Natural killer cell (primary cell): ENCODE measurements at places on chromosomes 4 and X. TPM values are rescaled to one million over a fixed set of nuclear protein-coding genes. Genes with fewer than 3 reads are reported as not detected.

DNA sequence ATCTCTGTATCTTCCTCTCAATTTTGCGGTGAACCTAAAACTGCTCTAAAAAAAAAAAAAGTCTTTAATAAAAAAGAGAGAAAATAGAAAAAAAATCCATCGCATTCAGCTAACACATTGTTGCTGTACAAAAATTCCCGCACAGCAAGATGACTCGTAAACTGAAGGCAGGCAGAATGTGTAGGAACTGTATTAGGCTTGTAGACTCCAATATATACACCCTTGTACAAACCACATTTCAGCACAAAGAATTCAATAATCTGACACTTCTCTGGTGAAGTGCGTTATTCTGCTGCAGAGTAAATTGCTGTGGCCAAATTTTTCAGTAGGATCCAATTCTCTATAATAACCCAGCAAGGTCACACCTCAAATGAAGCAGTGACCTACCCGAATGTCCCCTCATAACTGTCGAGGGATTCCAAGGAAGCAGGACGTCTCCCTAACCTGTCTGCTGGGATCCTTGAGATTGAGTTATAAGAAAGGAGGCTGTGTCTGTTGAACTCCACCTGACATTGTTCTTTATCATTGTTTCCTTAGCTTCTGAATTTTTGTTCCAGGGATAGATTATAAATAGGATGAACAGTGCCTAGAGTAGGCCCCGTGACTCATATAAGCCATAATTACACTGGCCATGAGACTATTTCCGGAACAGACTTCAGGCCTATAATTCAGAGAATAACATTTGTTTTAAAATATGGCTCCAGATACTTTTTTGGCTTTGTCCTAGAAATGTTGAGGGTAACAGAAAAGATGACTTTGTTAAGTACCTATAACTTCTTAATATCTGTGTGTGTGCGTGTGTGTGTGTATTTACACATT is 348.3 kb downstream of the PCDH7 start:
- no peak for DNase-seq
- H3K4me3 ChIP-seq = no peak overlapping the region
- H3K27me3 ChIP-seq = no peaks in the 10 kb centered on the region
- H3K4me1 ChIP-seq = no peaks in the 10 kb centered on the region

GRCh38 chr4:167233685-167234315 is 494 bp downstream of the SPOCK3 start:
- no peaks in the 10 kb centered on the region for H3K36me3 ChIP-seq
- peak overlapping the region; percentile 34 for H3K4me3 ChIP-seq
- DNase-seq = no peak
- H3K27me3 ChIP-seq = peaks cover 5% of the 10 kb centered on the region
- H3K4me1 ChIP-seq = peaks cover 10% of the 10 kb centered on the region

- no peak for DNase-seq
- no peak overlapping the region for H3K27ac ChIP-seq
- H3K36me3 ChIP-seq = no peaks in the 10 kb centered on the region
- no peaks in the 10 kb centered on the region for H3K27me3 ChIP-seq
- H3K4me1 ChIP-seq = peaks cover 8% of the 10 kb centered on the region
- no peak overlapping the region for H3K4me3 ChIP-seq
Observed at GRCh38 chrX:129845616-129846190, 2.0 kb upstream of the ZDHHC9 start.

DNA sequence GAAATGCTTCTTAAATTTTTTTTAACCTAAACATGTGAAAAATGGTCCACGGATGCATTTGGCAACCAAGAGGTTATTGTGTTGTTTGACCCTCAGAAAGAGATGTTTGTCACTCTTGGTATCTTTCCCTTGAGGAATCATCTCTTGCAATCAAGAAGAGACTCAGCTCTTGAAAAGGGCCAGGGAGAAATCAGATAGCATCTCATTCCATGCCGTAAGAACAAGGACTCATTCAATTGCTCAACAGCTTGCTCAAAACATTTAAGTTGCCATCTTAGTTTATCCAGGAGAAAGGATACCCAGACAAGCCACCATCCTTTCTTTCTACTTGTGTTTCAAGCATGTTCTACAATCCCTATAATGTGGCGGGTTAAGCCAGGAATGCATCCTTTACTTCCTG is 209.5 kb upstream of the LNX1 start:
- H3K27me3 ChIP-seq = no peaks in the 10 kb centered on the region
- no peak overlapping the region for H3K4me3 ChIP-seq
- H3K36me3 ChIP-seq = no peaks in the 10 kb centered on the region
- no peaks in the 10 kb centered on the region for H3K4me1 ChIP-seq
- no peak overlapping the region for H3K27ac ChIP-seq

- H3K27me3 ChIP-seq = no peaks in the 10 kb centered on the region
- no peak for DNase-seq
- H3K27ac ChIP-seq = no peak overlapping the region
- H3K36me3 ChIP-seq = no peaks in the 10 kb centered on the region
- H3K4me1 ChIP-seq = no peaks in the 10 kb centered on the region
- H3K4me3 ChIP-seq = no peak overlapping the region
Observed at GRCh38 chr4:45568694-45569093, 555.2 kb downstream of the GABRG1 start.

DNA sequence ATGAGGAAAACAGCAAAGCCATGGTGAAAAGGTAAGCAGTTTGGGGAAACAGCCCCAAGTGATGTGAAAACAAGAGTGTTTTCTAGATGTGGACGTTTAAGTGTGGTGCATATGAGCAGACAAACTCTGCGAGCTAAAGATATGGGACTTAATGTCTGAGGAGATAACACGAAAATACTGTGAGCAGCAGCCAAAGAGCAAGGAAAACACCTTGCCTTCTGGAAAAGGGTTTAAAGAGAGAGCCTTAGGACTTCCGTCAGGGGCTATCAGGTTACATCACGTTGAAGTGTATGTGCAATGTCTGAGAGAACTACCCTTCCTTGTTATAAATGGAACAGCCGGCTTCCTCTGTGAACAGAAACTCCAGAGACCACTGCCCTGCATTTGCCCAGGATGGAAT is 54.2 kb downstream of the LEF1 start:
- H3K27ac ChIP-seq = no peak overlapping the region
- no peaks in the 10 kb centered on the region for H3K27me3 ChIP-seq
- H3K4me3 ChIP-seq = no peak overlapping the region
- no peaks in the 10 kb centered on the region for H3K36me3 ChIP-seq

GRCh38 chrX:19541196-19541595 is 25.9 kb upstream of the MAP3K15 start:
- no peaks in the 10 kb centered on the region for H3K4me1 ChIP-seq
- peaks cover 53% of the 10 kb centered on the region for H3K36me3 ChIP-seq
- H3K27me3 ChIP-seq = no peaks in the 10 kb centered on the region

GRCh38 chrX:22952010-22952409 is 47.8 kb upstream of the DDX53 start:
- H3K36me3 ChIP-seq = no peaks in the 10 kb centered on the region
- no peaks in the 10 kb centered on the region for H3K27me3 ChIP-seq
- H3K4me3 ChIP-seq = no peak overlapping the region

PCSK1N gene
- not detected for total RNA-seq

- no peak overlapping the region for H3K4me3 ChIP-seq
- H3K27me3 ChIP-seq = no peaks in the 10 kb centered on the region
- DNase-seq = no peak
- no peak overlapping the region for H3K27ac ChIP-seq
- H3K36me3 ChIP-seq = no peaks in the 10 kb centered on the region
Observed at GRCh38 chr4:2995546-2996265, 32.3 kb downstream of the GRK4 start.

- no peak for DNase-seq
- H3K27ac ChIP-seq = no peak overlapping the region
- no peaks in the 10 kb centered on the region for H3K36me3 ChIP-seq
- H3K4me1 ChIP-seq = no peaks in the 10 kb centered on the region
Observed at GRCh38 chrX:138923805-138924204, 212.3 kb upstream of the FGF13 start.

DNA sequence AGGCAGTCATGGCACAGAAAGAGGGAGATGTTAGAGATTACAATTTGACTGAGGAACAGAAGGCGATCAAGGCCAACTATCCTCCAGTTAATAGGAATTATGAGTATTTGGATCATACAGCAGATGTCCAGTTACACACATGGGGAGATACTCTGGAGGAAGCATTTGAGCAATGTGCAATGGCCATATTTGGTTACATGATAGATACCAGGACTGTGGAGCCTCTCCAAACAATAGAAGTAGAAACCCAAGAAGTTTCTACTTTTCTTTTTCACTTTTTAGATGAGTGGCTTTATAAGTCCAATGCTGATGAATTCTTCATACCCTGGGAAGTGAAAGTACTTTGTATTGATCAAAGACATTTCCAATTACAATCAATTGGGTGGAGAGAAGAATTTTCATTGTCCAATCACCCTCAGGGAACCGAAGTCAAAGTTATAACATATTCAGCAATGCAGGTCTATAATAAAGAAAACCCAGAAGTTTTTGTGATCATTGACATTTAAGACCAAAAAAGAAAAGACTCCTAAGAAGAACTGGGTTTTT is 139.1 kb downstream of the MAB21L2 start:
- H3K4me1 ChIP-seq = no peaks in the 10 kb centered on the region
- no peaks in the 10 kb centered on the region for H3K27me3 ChIP-seq
- H3K4me3 ChIP-seq = no peak overlapping the region
- DNase-seq = no peak

SPANXB1 gene
- not detected for total RNA-seq

DNA sequence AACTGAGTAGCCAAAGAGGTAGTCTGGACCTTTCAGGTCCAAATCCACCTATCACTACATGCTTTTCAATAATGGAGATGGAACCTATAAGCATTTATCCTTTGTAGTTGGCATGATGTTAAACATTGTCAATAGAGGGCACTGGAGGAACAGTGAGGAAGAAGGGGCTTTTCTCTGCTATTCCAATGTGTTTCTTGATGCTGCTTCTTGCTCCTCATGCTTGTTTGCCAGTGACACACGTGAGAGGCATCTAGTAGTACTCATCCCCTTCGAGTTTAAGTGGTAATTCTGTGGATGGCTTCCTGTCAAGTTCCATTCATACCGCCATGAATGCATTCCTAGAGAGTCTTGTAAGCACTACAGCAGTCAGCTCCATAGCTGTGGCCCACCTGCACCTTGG is 84.0 kb downstream of the NAA11 start:
- no peaks in the 10 kb centered on the region for H3K4me1 ChIP-seq
- H3K4me3 ChIP-seq = no peak overlapping the region
- DNase-seq = no peak
- H3K36me3 ChIP-seq = no peaks in the 10 kb centered on the region
- H3K27me3 ChIP-seq = no peaks in the 10 kb centered on the region

CXorf49 gene
- total RNA-seq = not detected

DAPP1 gene
- total RNA-seq = 6.8 TPM

IL13RA2 gene
- not detected for total RNA-seq

NALF2 gene
- not detected for total RNA-seq

- H3K27ac ChIP-seq = no peak overlapping the region
- DNase-seq = no peak
- no peaks in the 10 kb centered on the region for H3K27me3 ChIP-seq
- H3K4me1 ChIP-seq = peaks cover 6% of the 10 kb centered on the region
- H3K36me3 ChIP-seq = no peaks in the 10 kb centered on the region
Observed at GRCh38 chr4:88821522-88821921, 123.9 kb upstream of the NAP1L5 start.

- no peak for DNase-seq
- no peaks in the 10 kb centered on the region for H3K27me3 ChIP-seq
Observed at GRCh38 chrX:46294234-46294633, 251.0 kb downstream of the ZNF674 start.

- DNase-seq = no peak
- H3K4me3 ChIP-seq = no peak overlapping the region
- no peaks in the 10 kb centered on the region for H3K36me3 ChIP-seq
- H3K4me1 ChIP-seq = no peaks in the 10 kb centered on the region
Observed at GRCh38 chr4:129144755-129145206, 48.8 kb downstream of the C4orf33 start.

DNA sequence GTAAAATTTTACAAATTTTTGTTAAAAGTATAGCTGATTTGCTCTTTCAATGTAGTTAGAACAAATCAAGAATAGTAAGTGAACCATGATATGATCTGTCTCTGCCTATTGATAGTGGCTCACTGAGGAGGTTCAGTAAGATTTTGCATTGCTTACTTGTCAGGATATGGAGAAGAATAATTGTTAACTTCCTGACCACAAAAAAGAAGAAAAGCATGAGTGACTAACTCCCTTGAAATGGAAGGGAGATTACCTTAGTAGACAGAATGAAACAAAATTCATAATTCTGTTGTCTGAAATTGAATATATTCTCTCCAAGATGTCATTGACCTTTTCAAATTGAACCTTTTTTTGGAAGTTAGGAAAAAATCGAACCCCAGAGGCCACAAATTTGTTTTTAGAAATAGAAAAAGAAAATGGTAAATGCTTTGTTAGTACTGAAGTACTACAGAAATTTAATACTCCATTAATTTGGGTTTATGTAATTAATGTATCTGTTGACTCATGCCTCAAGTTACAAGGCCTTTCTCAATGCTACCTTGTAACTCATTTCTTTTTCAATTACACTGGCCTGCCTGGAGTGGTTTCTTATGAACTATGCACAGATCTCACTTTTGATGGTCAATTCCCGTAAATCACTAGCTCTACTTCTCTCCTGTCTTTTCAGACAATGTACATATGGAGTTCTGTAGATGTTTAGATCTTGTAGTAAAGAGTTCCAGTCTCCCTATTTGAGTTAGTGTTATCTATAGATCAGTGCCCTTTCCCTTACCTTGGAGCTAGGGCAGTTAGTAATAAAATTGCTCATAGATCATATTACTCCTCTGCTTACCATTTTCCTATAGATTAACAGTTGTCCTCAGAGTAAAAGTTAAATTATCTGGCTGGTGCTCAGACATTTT is 139.3 kb downstream of the TLL1 start:
- no peaks in the 10 kb centered on the region for H3K27me3 ChIP-seq
- H3K27ac ChIP-seq = no peak overlapping the region
- no peak for DNase-seq
- no peaks in the 10 kb centered on the region for H3K36me3 ChIP-seq

DNA sequence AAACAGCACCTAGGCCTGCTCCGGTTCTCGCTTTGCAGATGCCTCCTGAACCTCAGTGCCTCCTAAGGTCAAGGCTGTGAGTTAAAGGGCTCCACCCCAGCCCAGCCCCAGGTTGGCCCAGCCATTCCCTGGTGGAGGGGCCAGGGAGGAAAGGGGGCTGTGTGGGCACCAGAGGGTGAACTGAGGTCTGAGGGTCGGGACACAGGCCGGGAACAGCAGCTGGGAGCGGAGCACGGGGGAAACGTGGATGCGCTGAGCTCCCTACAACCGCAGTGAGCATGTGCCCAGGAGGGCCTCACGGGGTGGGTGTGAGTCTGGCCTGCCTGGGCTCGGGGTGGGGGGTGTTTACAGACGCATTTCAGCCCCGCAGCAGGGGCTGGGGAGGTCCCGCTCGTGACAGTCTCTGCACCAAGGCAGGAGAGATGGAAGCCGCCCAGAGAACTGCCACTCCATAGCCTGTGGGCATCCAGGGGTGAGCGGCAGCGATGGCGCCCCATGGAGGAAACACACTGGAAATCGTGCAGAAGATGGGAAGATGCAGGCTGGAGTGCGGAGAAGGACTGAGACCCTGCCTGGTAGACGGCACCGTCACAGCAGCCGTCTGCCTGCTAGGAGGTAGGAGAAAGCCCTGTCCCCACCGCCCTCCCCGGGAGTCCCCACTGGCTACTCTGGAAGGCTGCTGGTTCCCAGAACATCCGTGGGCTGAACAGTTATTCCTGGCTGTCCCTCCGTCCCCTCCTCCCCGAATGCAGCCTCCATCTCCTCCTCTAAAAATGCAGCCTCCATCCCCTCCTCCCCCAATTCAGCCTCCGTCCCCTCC is 9.9 kb upstream of the SLC25A6 start:
- H3K27ac ChIP-seq = no peak overlapping the region
- no peak overlapping the region for H3K4me3 ChIP-seq
- no peak for DNase-seq
- no peaks in the 10 kb centered on the region for H3K4me1 ChIP-seq
- H3K27me3 ChIP-seq = no peaks in the 10 kb centered on the region
- H3K36me3 ChIP-seq = peaks cover 46% of the 10 kb centered on the region

GRCh38 chrX:57674861-57675260 is 5.2 kb downstream of the NLRP2B start:
- DNase-seq = no peak
- H3K36me3 ChIP-seq = no peaks in the 10 kb centered on the region
- no peak overlapping the region for H3K27ac ChIP-seq
